NCI-H2107 (cell line): ENCODE measurements at places on chromosomes 6 and 20.

- DNase-seq: no peak
Measured at GRCh38 chr6:87763901-87764300, 61.9 kb upstream of the AKIRIN2 start.

DNA sequence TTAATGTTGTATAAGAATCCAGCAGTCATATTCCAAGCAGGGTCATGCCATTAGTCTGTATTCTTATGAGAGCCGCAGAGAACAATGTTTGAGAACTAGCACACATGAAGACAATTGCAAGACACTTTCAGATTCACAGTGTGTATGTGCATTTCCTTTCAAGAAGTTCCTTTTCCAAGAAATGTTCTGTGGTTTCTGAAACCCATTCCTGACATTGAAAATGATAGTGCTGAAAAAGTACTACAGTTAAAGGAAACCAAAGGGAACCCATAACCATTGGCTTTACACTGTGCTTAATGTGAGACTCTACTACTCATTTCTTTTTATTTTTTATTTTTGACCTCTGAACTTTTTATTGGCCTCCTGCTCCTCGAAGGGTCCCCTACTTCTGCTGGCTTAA is 4.2 kb upstream of the CALHM6 start:
- no peak for DNase-seq

- no peak for DNase-seq
Measured at GRCh38 chr6:81812401-81812800, 59.9 kb upstream of the TENT5A start.

DNA sequence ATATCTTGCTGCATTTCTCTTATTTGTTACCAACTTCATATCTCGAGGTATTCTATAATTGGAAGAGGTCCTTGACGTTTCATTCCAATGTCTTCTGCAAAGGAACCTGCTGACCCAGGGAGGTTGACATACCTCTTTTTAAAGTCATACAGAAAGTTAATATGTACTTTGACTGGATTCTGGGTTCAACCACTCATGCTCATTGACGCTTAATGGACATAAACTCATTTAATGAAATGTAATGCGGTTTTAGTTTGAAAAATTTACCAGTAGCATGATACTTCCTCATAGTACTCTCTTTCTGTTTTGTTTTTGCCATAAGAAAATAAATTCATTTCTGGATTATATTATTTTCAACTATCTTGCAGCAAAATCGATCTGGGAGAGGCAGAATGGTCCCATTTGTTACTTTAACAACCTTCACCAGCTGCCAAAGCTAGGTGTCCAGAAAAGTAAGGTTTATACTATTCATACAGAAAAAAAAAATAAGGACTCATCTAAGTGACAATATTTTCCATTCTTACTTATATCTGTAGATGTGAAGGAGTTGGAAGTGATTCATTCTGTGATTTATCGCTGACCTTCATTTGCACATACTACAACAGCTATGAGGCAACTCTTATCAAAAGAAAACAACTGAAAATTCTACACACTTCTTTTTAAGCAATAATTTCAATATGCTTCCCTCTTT is 101.6 kb downstream of the ATXN1 start:
- DNase-seq: no peak

DNA sequence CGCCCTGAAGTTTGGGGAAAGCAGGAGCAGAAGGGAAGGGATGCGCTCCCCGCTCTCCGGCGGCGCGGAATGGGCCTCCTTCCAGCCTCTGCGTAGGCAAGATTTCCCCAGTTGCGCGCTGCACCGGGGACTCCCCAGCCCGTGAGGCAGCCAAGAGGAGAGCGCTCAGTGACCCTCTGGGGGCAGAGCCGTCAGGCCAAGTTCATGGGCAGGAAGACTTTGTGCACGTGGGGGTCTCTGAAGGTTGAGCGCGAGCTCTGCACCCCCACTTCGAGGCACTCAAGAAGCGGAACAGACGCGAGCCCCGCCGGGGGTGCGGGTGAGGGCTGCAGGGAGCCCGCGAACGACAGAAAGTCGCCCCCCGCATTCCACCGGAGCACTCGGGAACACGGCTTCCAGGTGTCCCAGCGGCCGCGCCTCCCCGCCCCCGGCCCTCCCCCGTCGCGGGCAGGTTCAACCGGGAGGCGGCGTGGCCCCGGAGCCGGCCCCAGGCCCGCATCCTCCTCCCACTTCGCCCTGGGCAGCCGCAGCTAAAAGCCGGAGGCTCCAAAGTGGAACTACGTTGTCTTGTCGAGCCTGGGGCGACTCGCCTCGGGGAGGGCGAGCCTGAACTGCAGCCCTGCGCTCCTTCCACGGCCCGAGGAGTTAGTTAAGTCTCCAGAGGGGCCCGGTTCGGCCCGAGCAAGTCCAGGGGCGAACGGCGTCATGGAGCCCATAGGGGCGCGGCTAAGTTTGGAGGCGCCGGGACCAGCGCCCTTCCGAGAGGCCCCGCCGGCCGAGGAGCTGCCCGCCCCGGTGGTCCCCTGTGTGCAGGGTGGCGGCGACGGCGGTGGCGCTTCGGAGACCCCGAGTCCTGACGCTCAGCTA is at the start of gene PPP1R3G:
PPP1R3G (plus strand) TSS at position 561 of the 867 bp plus-strand sequence; CDS start at position 706, 145 bp downstream.
- DNase-seq: no peak

- DNase-seq: no peak
Measured at GRCh38 chr6:6695625-6696276, 107.2 kb downstream of the LY86 start.

- DNase-seq: no peak
Measured at GRCh38 chr20:64072498-64073063, 6.7 kb downstream of the RGS19 start.

DNA sequence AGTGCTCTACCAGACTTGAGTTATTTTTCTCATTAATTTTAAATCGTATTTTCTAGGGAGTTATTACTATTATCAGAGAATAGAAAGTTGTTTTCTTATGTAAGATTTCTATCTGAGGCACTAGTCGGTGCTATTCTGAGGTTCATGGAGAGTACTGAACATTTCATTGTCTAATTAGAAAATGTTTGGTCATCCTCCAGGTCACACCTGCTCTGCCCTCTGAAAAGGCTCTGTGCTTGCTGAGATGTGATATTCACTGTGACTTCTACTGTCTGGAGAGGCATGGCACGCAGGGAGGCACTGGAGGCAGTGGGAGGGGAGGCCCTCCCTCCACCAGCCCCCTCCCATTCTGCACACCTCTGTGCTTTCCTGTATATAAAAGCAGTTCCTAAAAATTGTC is 3.0 kb downstream of the SYNDIG1 start:
- DNase-seq: no peak

GRCh38 chr20:63059684-63060056 is 52.9 kb upstream of the BHLHE23 start:
- DNase-seq: no peak

GRCh38 chr6:139327038-139327437 is 35.2 kb upstream of the TXLNB start:
- no peak for DNase-seq

DNA sequence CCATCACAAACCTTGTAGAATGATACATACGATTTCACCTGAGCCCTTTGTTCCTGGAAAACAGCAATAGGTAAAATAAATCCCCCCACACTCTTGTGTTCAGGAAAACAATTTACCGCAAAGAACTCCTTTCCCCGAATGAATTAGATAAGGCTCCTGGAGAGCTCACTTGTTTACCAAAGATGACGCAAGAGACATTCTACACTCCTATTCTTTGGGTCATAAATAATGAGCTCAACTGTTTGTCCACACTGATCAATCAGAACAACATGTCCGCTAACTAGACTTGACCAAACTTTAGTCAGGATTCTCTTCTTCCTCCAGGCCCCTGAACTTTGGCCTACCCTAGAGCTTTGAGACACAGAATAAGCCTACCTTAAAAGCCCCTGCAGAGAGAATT is 271.9 kb upstream of the OPRM1 start:
- no peak for DNase-seq

DNA sequence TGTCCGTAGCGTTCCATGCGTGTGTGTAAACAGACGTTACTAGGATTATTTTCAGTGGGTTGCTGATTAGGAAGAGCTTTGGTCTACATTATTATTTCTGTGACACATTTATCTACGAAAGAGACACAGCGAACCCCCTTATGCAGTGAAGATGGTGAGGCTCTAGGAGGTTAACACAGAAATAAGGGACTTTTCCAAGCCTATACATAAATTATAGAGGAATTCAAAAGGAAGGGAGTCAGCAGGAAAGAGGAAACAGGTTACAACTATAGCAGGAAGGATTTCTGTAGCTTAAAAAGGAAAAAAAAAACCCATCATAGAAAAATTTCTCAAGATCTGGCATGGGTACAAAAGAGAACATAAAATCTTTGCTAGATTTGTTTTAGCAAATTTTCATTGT is 12.9 kb upstream of the RPS6KA2 start:
- DNase-seq: no peak

GRCh38 chr20:56343861-56344381 is 14.9 kb upstream of the FAM210B start:
- DNase-seq: no peak

GRCh38 chr6:98657764-98658163 is 176.6 kb upstream of the POU3F2 start:
- no peak for DNase-seq

- DNase-seq: peak; percentile 74
Measured at GRCh38 chr20:49825521-49826033, 12.9 kb downstream of the SLC9A8 start.

GRCh38 chr6:137013738-137014602 is 30.8 kb downstream of the IL20RA start:
- DNase-seq: peak; percentile 7

DNA sequence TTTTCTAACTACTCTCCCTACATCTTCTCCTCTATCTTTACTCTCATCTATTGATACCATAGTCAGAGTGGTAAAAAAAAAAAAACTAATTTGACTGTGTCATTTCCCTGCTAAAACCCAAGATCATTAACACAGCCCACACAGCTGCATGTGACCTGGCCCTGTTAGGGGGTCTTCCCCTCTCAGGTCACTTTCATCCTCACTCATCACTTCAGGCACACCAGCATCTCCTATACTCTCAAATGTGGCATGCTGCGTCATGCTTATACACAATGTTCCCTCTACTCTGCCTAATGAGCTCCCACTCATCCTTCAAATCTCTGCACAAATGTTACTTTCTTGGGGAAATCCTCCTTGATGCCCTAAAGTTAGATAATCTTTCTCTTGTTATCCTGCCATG is 86.8 kb downstream of the CDK19 start:
- DNase-seq: no peak

GRCh38 chr6:157121897-157122296 is 201.4 kb downstream of the TMEM242 start:
- DNase-seq: no peak

- no peak for DNase-seq
Measured at GRCh38 chr6:34338811-34339210, 53.7 kb downstream of the NUDT3 start.

DNA sequence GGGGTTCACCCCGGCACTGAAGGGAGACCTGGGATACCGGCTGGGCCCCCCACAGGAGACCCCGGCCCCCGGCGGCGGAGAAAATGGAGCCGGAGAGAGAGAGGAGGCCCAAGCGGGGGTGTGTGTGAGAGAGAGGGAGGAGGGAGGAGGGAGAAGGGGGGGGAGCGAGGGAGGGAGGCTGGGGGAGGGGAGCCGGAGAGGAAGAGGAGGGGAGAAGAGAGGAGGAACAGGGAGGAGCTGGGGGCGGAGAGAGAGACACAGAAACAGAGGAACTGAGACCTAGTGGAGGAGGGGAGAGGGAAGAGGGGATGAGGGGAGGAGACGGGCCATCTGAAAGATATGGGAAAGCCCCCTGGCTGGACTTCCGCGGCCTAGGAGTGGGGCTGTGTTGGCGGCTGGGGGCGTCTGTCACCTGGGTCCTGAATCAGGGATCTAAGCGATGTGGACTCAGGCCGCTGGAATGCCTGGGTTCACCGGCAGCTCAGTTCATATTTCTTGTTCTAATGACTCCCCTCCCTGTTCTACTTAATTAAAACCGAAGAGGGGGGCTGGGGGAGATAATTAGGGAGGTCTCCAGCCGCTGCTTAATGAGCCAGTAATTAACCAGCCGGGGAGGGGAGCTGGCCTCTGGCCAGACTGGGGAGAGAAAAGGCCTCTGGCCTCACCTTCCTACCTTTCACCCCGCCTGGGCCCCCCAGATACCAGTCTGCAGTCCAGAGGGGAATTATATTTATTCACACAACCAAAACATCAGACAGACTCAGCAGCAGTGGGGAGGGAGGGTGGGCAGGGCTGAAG is at the start of gene PBX2:
PBX2 (minus strand) TSS at position 149 of the 798 bp plus-strand sequence. CDS start 287 bp downstream, outside the sequence.
- DNase-seq: peak; percentile 27

DNA sequence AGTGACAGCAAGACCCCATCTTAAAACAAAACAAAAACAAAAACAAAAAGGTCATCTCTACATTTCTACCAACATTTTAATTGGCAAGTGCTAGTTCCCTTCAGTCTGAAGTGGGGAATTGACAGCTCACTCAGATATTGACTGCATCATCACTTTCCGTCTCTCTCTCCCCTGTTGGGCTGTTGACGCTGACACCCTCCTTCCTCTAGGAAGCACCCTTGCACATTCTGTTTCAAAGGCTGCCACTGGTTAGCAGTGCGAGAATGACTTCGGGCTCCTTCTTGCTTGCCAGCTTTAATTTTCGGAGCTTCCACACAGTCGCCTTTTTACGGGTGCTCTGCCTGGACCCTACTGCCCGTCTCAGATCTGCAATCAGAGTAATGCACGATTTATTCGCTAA is 96.6 kb upstream of the INSM1 start:
- no peak for DNase-seq

DNA sequence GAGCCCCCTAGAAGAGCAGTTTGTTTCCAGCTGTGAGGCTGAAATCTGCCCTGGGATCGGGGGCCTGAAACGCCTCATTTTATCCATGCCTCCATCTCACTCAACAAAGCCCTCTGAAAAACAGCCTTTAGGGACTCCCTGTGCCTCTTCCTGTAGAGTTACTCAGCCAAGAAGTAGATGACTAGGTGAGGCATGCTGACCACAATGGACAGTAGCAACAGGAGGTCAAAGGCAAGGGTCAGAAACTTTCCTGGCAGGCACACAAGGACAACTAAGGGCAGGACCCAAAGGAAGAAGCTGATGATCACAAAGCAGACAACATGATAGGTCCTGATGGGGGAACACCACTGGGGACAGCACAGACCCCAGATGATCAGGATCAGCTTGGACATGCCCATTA is 12.8 kb downstream of the MAS1L start:
- DNase-seq: no peak
